Stimulated activated CD8-positive, alpha-beta memory T cell treated with anti-CD3 and anti-CD28 coated beads, Interleukin-7, amount 100 ng/mL, for 4 hours (primary cell): ENCODE measurements at places on chromosomes 6 and 20.

GRCh38 chr6:38567436-38567835 lies 72.3 kb downstream of the BTBD9 start:
- no peak for DNase-seq

DNA sequence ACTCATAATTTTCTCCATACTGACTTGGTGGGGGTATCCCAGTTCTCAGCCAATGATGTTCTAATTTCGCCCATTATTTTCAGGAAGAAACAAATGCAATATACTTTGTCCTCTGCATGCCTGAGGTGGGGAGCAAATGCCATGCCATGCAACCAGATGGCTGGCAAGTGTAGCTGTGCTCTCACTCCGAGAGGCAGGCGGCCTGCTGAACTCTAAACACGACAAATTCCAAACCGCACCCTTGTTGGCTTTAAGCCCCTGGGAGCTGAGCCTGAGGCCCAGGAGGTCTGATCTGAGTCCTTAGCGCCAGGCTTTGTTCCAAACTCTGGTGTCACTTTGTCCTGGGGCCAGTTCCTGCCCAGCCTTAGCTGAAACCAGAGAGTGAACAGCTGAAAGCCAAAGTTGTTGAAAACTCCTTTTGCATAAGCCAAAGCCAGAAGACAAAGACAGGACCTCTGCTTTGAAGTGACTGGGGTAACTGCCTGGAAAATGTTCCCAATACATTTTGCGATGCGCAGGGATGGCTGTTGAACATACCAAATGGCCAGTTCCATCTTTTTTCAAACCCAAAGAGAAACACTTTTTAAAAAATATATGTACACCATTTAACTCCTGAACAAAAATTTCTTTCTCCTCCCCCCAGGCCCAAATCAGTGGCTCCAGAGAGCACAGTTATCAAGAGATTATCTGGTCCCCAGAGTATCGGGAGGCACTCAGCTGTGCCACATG lies 46.2 kb downstream of the TTI1 start:
- DNase-seq: no peak

GRCh38 chr6:38504996-38505395 lies 134.7 kb downstream of the BTBD9 start:
- no peak for DNase-seq

DNA sequence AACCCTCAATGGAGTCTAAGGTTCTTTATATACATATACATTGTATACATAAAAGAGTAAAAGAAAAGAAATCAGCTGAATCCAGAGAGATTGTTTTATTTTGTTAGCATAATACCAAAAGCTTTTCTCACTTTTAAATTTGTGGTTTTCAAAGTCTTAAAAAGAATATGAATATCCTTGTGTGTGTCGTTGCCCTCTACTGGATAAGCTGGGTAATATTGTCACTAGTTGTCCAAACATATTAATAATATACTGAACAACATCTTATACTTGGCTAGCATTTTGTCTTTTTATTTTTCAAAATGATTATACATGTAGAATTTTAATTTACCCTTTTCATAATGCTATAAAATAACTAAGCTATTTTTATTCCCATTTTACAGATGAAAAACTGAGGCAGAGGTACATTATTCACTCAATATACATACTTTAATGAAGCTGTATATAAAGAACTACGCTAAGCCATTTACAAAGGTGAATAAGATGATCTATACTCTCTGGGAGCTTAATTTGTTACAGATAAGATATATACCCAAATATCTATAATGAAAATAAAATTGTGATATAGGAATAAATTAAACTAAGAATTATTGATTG lies 531.7 kb downstream of the TFAP2B start:
- DNase-seq: no peak

GRCh38 chr6:157513004-157513603 lies 132.1 kb downstream of the ZDHHC14 start:
- no peak for DNase-seq

DNA sequence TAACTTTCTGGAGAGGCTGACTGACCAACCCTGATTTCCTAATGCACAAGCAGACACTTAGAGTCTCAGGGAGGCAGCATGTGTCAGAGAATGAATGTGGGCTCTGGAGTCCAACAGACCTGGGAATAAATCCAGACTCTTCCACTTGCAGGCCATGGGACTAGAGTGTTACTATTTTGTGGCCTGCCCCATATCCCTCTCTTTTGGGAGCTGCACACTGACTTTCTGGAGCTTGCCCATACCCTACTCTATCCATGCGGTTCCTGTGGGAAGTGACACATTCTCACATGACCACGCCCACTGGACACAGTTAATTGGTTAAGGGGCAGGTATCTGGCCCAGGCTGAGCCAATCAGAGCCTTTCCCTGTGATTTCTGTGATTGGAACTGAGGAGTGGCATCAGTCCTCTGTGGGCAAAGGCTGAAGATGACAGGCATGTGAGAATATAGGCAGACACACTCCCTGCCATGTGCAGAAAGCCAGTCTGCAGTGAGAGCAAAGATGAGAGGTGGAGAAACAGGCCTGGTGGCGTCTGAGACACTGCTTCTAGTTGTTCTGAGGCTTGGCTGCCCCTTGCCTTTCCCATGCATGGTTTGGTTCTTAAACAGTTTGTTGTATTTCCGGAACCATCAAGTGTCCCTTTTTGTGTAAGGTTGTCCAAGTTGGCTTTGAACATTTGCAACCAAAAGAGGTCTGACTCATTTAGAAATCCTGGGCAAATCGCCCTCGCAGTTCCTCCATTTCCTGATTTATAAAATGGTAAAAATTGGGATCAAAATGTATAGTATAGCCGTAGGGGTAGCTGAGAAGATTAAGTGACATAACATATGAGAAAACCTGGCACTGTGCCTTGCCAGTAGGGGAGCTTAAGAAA lies 125.6 kb downstream of the CDC5L start:
- no peak for DNase-seq

- DNase-seq: no peak
These were observed 28.5 kb downstream of the REPS1 start for GRCh38 chr6:138959521-138959920.

DNA sequence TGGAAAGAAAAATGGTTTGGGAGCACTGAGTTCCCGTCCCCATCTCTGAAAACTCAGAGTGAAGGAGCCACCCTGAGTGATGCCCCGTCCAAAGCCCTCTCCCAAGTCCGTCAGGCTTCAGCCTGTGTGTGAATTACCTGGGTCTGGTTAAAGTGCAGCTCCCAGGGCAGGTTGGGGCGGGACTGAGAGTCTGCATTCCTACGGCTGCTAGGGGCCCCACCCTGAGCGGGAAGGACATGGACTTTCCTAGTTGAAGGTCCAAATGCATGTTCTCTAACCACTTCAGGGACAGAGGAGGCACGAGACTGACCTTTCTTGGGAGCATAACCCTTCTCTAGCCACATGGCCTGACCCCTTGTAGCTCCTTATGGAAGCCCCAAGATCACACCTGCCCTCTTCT lies 97.2 kb downstream of the SYNDIG1 start:
- no peak for DNase-seq

- DNase-seq: no peak
These were observed 5.6 kb downstream of the PLCG1 start for GRCh38 chr20:41142919-41143318.

DNA sequence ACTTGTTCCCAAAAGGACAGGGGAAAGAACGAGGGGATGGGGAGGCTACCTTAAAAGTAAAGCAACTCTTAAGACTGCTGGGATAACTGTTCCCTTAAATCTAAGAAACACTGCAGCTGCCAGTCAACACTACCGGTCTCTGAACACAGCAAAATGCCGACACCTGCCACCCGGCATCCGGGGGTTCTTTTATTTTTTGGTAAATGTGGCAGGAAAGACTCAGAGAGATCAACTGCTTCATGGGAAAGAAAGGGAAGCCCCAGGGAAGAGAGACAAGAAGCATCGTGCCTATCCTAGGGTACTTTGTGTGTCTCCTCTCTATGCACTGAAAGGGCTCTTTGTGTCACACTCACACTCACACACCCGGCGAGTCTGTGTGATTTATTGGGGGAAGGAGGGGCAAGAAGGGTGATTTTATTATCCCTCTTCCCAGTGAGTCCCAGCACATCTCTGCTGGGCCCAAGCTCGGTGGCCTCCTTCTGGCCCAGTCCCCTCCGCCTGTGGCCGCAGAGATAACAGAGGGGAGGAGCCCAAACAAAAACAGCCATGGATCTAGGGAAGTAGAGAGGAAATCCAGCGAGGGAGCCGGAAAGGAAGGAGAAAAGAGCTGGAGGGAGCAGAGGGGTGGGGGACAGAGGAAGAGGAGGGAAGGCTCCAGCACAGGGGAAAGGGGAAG lies 1.4 kb downstream of the FYN start:
- no peak for DNase-seq

DNA sequence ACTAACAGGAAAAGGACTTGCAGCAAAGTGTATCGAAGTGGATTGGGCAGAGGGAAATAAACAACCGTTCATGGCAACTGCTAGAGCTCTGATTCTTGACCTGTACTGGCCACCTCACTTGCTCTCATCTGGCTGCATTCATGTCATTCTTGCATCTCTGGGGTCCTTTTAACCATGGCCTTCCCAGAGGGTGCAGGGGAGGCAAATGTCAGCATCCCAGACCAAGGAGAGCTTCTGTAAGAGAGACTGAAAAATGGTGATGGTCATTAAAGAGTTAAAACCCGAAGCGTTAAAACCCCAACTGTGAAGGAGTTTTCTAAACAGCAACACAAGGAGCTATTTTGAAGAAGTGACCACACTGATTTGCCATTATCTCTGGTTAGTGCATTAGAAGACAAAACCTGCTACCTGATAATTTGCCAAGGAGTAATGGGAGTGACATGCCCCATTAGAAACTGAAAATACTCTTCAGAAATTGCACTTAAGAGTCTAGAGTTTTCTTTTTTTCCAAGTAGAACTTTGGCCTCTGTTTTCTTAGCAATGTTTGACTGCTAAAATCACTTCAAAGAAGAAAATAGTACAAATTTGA lies 62.4 kb downstream of the APCDD1L start:
- no peak for DNase-seq
